ENCODE measurements at places on chromosomes 1 and 21. TPM values are rescaled to one million over a fixed set of nuclear protein-coding genes. Genes with fewer than 3 reads are reported as not detected.

GRCh38 chr1:39757501-39757900 is 13.6 kb downstream of the OXCT2 start:
- H3K4me3 ChIP-seq: no peak overlapping the region
- H3K27ac ChIP-seq: no peak overlapping the region

- H3K4me1 ChIP-seq: no peaks in the 10 kb centered on the region
- no peak overlapping the region for H3K4me3 ChIP-seq
- H3K27ac ChIP-seq: no peak overlapping the region
- H3K27me3 ChIP-seq: no peaks in the 10 kb centered on the region
These were observed 14.6 kb downstream of the EXOC8 start for GRCh38 chr1:231322880-231323530.

DNA sequence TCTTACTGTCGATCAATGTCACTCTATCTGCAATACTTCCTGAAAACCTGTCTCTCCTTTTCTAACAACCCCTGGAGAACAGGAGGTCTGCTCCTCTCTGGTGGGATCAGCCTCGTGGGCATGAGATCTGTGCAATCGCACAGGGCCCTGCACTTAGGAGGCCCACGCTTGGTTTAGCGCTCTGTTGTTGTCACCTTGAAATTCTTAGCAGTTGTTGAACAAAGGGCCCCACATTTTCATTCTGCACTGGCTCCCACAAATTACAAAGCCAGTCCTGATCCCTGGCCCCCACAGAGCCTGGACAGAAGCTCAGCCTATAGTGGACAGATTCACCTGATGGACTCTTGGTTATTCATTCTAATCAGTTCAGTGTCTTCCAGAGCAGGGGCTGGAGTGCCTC is 18.6 kb downstream of the SPOCD1 start:
- peaks cover 3% of the 10 kb centered on the region for H3K27me3 ChIP-seq
- H3K36me3 ChIP-seq: no peaks in the 10 kb centered on the region
- no peak for DNase-seq

GRCh38 chr21:42146821-42147220 is 72.1 kb upstream of the ABCG1 start:
- no peaks in the 10 kb centered on the region for H3K36me3 ChIP-seq
- no peaks in the 10 kb centered on the region for H3K27me3 ChIP-seq
- H3K4me3 ChIP-seq: no peak overlapping the region
- no peak for DNase-seq
- no peaks in the 10 kb centered on the region for H3K4me1 ChIP-seq
- H3K27ac ChIP-seq: no peak overlapping the region

- H3K36me3 ChIP-seq: no peaks in the 10 kb centered on the region
- H3K27ac ChIP-seq: no peak overlapping the region
- H3K27me3 ChIP-seq: no peaks in the 10 kb centered on the region
- H3K4me3 ChIP-seq: no peak overlapping the region
- DNase-seq: no peak
- H3K4me1 ChIP-seq: no peaks in the 10 kb centered on the region
These were observed 187.5 kb downstream of the PDE4B start for GRCh38 chr1:65980237-65980636.

- H3K27ac ChIP-seq: no peak overlapping the region
- DNase-seq: no peak
- no peak overlapping the region for H3K4me3 ChIP-seq
- no peaks in the 10 kb centered on the region for H3K4me1 ChIP-seq
- no peaks in the 10 kb centered on the region for H3K27me3 ChIP-seq
- no peaks in the 10 kb centered on the region for H3K36me3 ChIP-seq
These were observed 485.7 kb downstream of the NUF2 start for GRCh38 chr1:163807331-163808049.

DNA sequence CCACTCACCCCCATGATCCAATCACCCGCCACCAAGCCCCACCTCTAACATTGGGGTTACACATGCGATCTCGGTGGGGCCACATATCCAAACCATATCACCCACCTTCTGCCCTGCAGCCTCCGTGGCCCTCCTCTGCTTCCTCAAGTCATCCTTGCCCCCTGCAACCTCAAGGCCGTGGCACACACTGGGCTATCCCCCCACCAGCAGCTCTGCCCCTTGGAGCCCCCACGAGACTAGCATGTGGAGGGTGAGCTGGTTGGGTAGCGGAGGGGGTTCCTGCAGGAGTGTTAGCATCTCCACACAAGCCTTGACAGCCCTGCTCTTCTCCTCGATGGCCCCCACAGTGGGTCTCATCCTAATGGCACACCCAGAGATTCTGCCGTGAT is 100.8 kb downstream of the TOMM20 start:
- no peak for DNase-seq
- no peak overlapping the region for H3K27ac ChIP-seq
- no peaks in the 10 kb centered on the region for H3K36me3 ChIP-seq
- no peaks in the 10 kb centered on the region for H3K27me3 ChIP-seq
- no peak overlapping the region for H3K4me3 ChIP-seq
- H3K4me1 ChIP-seq: no peaks in the 10 kb centered on the region

The CCDC185 gene
- total RNA-seq: not detected

The WNT3A gene
- 0.19 TPM for total RNA-seq

The S100B gene
- total RNA-seq: 0.69 TPM
